ENCODE measurements at places on chromosomes 3 and 15. TPM values are rescaled to one million over a fixed set of nuclear protein-coding genes. Genes with fewer than 3 reads are reported as not detected.

- no peak for DNase-seq
Measured at GRCh38 chr15:49808341-49808740, 187.5 kb downstream of the DTWD1 start.

- no peak for DNase-seq
Measured at GRCh38 chr15:47503876-47504275, 213.4 kb upstream of the SEMA6D start.

FBXL22 gene
- total RNA-seq = 0.34 TPM

DNA sequence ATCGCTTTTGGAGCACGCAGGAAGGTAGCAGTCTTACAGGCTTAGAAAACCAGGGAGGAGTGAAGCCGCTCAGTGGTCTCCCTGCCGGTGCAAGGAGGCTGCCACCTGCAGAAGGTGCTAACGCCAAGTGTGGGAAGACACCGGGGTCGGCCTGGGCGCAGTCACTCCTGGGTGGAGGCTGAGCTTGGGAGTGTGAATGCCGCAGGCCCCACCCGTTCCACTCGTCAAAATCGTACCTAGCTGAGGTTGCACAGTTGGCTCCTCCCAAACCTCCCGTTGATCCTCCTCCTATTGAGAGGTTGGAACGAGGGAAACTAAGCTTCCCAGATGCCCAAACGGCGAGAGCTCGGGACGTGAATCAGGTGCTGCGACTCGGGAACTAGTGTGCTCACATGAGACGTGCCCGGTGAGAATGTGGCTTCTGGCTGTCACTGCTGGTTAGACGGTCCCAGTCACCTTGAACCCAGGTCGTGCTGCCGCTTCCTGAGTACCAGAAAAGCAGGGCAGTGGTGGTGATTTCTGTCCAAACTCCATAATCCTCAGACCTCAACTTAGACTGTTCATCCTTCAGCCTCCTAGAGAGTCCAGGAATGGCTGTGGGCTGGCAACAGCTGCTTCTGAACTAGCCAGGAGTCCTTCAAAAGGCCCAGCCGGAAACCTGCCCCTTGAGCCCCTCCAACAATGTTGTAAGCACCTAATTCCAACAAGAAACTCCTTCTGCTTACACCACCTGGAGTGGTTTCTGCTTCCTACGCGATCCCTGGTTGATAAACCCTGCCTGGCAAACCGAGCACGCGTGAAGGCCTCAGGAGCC is 156.0 kb downstream of the XXYLT1 start:
- DNase-seq = no peak

AADACL2 gene
- total RNA-seq = not detected

DNA sequence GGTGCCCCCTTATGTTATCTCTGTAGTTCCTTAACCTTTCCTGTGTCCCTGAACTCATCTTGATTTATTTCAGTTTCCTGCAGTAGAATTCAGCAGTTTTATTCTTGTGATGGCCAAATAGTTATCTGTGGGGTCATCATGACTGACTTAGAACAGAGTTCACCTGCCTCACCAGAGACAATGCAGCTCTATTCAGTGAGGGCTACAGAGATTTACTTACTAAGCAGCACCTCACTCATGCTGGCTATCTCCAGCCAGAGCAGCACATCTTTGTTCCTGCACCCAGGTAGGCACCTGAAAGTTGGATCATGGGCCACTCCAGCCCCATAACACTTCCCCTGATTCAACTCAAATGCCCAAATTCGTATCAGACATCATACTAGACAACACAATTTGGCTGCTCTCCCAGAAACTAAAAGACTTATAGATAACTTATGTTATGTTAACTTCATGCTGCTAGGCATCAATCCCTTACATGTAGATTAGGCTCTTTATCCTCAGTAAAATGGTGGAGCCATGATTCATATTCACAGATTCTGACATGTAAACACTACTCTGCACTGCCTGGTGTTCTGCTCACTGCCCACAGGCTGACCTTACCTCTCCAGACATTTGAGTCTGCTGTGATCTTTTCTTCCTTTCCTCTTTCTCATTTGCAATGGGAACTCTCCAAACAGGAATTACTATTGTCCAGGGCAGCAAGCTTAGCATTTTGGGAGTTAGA is 9.3 kb upstream of the GOLGB1 start:
- no peak for DNase-seq

DNA sequence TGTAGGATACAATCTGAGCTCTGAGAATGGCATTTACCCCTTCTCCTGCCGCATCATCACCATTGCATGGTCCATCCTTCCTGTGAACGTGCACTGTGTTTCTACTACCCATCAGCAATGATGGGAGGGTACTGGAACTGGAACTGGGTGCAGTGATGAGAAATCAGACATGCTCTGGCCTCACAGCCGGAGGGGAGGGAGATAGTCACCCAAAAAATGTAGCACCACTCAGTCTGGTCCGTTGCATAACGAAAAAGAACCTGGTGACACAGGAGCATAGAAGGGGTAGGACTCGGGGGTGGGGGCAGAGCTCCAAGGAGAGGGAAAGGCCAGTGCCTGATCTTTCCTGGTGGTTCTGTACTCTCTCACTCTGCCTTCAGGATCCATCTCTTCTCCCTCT is 205.0 kb downstream of the RPLP1 start:
- DNase-seq = no peak

GRCh38 chr15:68368731-68369435 is 63.1 kb downstream of the ITGA11 start:
- DNase-seq = no peak
